NCI-H1105 treated with DMSO at 0.1 percent for 48 hours (cell line): ENCODE measurements at places on chromosomes 11 and 22.
A peak's percentile ranks its signal among the peaks of the same experiment; 100 is the strongest.

- DNase-seq = no peak
Measured at GRCh38 chr22:30047364-30047738, 32.9 kb upstream of the HORMAD2 start.

DNA sequence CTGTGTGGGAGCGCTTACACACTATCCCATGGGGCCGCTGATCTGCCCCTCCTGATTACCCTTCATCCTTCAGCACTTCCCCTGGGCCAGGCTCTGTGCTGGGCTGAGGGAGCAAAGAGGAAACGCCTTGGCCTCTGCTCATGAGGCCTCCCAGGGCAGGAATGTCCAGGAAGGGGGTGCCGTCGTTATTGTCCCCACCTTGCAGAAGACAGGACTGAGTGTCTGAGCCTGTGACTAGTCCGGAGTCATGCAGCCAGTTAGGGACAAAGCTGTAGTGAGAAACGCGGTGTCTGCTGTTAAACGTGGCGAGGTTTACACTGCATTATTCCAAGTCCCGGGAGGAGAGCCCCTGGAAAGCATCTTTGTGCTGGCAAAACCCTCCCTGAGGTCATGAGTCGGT lies 160.0 kb downstream of the TRIM29 start:
- DNase-seq = no peak

DNA sequence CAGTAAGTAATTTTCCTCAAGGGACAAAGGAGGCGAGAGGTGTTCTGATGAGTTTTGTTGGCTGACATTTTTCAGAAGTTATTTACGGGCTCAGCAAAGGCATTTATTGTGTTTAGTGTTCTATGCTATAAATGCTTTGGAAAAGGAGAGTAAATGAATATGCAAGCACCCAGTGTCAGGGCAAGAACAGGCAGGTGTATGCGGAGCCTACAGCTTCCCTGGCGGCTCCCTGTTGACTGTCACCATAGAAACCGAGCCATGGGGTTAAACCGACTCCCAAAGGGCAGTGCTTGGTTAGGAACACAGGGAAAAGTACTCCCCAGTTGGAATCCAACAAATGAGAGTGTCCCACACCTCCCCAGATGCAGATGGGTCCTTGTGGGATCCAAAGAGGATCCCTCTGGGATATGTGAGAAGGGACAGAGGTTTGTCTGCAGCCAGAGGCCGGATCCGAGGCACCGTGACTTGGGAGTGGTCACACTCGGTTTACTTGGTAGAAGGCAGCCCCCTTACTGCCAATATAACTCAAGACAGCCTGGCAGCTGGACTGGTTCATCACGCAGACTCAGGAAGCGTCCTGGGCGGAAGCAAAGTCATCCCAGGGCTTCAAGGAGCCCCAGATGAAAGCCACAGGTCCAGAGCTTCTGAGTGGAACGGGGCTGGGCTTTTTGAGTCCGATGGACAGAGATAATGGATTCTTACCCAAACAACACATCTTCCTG lies 329.7 kb downstream of the CTTN start:
- peak; percentile 76 for DNase-seq

DNA sequence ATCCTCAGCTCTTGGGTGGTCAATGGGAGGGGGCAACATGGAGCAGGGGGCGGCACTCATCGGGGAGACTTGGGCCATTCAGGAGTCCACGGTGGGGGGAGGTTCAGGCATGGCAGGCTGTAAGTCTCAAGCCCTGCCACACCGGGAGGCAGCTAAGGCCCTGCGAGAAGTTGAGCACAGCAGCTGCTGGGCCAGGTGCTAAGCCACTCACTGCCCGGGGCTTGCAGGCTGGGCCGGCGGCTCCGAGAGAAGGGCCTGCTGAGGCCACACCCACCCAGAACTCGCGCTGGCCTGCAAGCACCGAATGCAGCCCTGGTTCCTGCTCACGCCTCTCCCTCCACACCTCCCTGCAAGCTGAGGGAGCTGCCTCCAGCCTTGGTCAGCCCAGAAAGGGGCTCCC lies 131.4 kb downstream of the OR4C45 start:
- DNase-seq = no peak

DNA sequence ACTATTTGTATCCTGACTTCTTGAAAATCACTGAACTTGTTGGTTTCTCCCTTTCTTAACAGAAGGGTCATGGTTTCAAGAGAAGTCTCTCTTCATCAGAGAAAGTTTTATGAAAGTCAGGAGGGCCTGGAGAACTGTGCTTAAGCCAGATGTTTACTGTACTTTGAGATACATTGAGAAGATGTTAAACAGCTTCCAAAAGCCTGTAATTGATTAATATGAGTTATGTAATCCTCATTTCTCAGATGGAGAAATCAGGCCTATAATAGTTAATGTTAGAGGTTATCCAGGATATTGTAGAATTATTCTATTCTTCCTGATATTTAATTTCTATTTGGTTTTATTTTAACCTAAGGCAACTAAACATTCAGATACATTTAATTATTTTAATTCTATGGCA lies 97.1 kb upstream of the RAG2 start:
- DNase-seq = no peak

DNA sequence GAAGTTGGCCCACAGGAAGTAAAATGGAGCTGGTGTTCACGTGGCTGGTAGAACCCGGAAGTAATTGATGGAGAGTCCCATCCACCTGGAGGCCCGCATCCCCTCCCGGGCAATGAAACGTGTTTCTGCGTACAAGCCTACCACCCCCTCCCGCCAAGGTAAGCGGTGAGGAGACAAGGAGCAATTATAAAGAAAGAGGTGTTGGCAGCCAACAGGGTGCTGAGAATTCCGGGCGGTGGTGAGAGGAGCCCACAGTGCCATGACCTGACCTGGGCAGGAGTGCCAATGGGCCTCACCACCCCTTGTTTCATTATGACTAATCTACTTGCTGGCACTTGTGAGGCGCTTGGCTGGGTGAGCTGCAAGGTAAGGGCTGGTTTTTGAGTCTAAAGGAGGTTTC lies 83.8 kb upstream of the BID start:
- no peak for DNase-seq

- DNase-seq = no peak
Measured at GRCh38 chr22:46041642-46042041, 64.7 kb upstream of the WNT7B start.
